ENCODE measurements at places on chromosomes 3 and 15.

GRCh38 chr15:101037090-101037830 lies 118.1 kb downstream of the LRRK1 start:
- DNase-seq: no peak

DNA sequence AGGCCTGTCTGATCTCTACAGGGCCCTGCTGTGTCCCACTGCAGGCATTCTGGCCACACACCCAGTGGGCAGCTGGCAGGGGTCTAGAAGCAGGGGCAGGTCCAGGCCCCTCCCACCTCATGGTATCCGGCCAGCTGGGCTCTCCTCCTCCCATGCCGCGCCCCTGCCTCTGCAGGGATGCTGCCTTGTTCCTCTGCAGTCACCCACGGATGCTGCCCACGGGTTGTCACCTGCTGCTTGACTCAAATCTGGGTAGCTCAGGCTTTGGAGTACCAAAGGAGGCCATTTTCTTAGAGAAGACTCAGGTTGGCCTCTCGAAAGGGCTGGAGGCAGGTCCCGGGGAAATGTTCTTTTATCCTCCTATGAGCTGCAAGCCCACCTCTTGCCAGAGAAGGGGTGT lies 25.0 kb downstream of the EFCAB12 start:
- no peak for DNase-seq

GRCh38 chr3:150041877-150042276 lies 71.2 kb upstream of the PFN2 start:
- DNase-seq: no peak

- DNase-seq: peak; percentile 32
Observed at GRCh38 chr15:39403640-39404117, 177.2 kb upstream of the THBS1 start.
